ENCODE measurements at places on chromosomes 2 and 18. TPM values are rescaled to one million over a fixed set of nuclear protein-coding genes. Genes with fewer than 3 reads are reported as not detected.

Gene IL37
- total RNA-seq: not detected

Gene CRIM1
- total RNA-seq: 15.3 TPM

Gene FOXI3
- not detected for total RNA-seq

Gene PARD6G
- 0.10 TPM for total RNA-seq

Gene PPM1B
- 42.2 TPM for total RNA-seq

Gene CEP68
- total RNA-seq: 5.5 TPM

Gene SERPINB11
- not detected for total RNA-seq

Gene MC5R
- not detected for total RNA-seq

Gene AGXT
- not detected for total RNA-seq

Gene CRYGC
- total RNA-seq: not detected

DNA sequence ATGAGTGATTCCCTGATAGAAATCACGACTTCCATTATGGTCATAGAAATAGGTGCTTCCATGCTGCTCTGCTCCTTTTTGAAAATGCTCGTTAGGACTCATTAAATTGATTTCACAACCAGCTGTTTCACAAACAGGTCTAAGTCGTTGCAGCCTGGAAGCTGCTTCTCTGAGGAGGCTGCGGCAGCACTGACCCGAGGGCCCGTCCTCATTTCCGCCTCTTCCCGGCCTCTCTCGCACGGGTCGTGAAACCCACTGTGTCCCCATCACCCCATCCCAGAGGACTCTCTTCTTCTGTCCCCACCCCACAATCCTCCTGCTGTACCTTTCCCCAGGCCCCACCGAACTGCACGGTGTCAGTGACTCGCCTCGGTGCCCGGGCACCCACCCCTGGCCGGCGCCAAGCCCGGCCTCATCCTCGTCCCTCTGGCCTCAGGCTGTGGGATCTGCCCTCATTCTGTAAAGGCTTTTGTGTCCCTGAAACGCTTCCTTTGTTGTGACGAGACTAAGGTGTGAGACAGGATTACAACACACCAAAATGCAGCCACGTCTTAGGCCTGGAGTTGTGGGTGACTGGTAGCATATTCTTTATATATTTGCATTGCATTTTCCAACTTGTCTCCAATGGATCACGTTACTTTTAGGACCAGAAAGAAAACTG lies 112.7 kb upstream of the CTDP1 start:
- H3K4me1 ChIP-seq: no peaks in the 10 kb centered on the region
- H3K27ac ChIP-seq: no peak overlapping the region
- no peak for DNase-seq
- no peaks in the 10 kb centered on the region for H3K36me3 ChIP-seq
- no peaks in the 10 kb centered on the region for H3K27me3 ChIP-seq

- no peak overlapping the region for H3K4me3 ChIP-seq
- no peaks in the 10 kb centered on the region for H3K27me3 ChIP-seq
- H3K4me1 ChIP-seq: no peaks in the 10 kb centered on the region
- no peaks in the 10 kb centered on the region for H3K36me3 ChIP-seq
- no peak overlapping the region for H3K27ac ChIP-seq
These were observed 265.2 kb downstream of the CCDC85A start for GRCh38 chr2:56449002-56449431.

- peaks cover 17% of the 10 kb centered on the region for H3K36me3 ChIP-seq
- DNase-seq: peak; percentile 14
- H3K27me3 ChIP-seq: peaks cover 16% of the 10 kb centered on the region
- peaks cover 49% of the 10 kb centered on the region for H3K4me1 ChIP-seq
These were observed 1.1 kb downstream of the RNF103 start for GRCh38 chr2:86622519-86623042.

- H3K4me3 ChIP-seq: peak within 1 kb of the TSS; percentile 83
These were observed at the start of gene ANKMY1 for GRCh38 chr2:240557808-240558207. Gene ANKMY1 (minus strand): TSS chr2:240557988. CDS start chr2:240557335, 653 bp downstream.

GRCh38 chr2:42663106-42663780 lies 94.8 kb downstream of the MTA3 start:
- H3K4me3 ChIP-seq: no peak overlapping the region
- no peaks in the 10 kb centered on the region for H3K27me3 ChIP-seq
- no peak overlapping the region for H3K27ac ChIP-seq
- H3K4me1 ChIP-seq: peaks cover 13% of the 10 kb centered on the region

GRCh38 chr18:14974088-14974487 lies 226.1 kb downstream of the ANKRD30B start:
- H3K4me3 ChIP-seq: no peak overlapping the region
- no peaks in the 10 kb centered on the region for H3K36me3 ChIP-seq
- no peak for DNase-seq
- no peaks in the 10 kb centered on the region for H3K4me1 ChIP-seq
- H3K27ac ChIP-seq: no peak overlapping the region

GRCh38 chr2:240502059-240502429 lies 55.7 kb downstream of the ANKMY1 start:
- H3K4me3 ChIP-seq: no peak overlapping the region
- no peak for DNase-seq
- no peaks in the 10 kb centered on the region for H3K4me1 ChIP-seq

DNA sequence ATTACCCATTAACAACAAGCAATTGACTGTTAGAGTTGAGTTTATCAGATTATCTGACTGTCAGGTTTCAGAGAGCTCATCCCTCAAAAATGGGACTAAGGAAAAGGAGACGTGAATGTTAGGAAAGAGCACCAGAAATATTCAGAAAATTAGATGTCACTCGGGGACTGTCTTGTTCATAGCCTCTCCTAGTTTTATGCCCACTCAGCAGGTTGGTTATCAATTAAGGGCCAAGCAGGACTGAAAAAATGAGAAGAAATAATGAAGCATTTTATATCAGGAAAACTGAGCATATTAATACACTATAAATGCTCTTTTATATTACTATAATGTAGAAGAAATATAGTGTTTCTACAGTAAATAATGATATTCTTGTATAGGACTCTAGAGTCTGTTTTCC lies 188.1 kb upstream of the NRXN1 start:
- no peak overlapping the region for H3K27ac ChIP-seq
- no peak for DNase-seq
- H3K4me1 ChIP-seq: no peaks in the 10 kb centered on the region
- no peaks in the 10 kb centered on the region for H3K27me3 ChIP-seq
- no peak overlapping the region for H3K4me3 ChIP-seq
- no peaks in the 10 kb centered on the region for H3K36me3 ChIP-seq

GRCh38 chr2:180742801-180743200 lies 237.6 kb upstream of the UBE2E3 start:
- H3K27me3 ChIP-seq: no peaks in the 10 kb centered on the region
- H3K4me1 ChIP-seq: no peaks in the 10 kb centered on the region
- H3K36me3 ChIP-seq: no peaks in the 10 kb centered on the region
- H3K4me3 ChIP-seq: no peak overlapping the region

- H3K27ac ChIP-seq: no peak overlapping the region
- DNase-seq: no peak
- no peaks in the 10 kb centered on the region for H3K4me1 ChIP-seq
- no peak overlapping the region for H3K4me3 ChIP-seq
These were observed 25.5 kb downstream of the SP5 start for GRCh38 chr2:170740660-170741059.

GRCh38 chr18:37578182-37578678 lies 12.6 kb upstream of the CELF4 start:
- no peak overlapping the region for H3K27ac ChIP-seq
- H3K36me3 ChIP-seq: no peaks in the 10 kb centered on the region
- H3K4me3 ChIP-seq: no peak overlapping the region
- no peaks in the 10 kb centered on the region for H3K4me1 ChIP-seq
- no peak for DNase-seq

GRCh38 chr2:5561006-5561405 lies 131.2 kb upstream of the SOX11 start:
- no peak for DNase-seq
- H3K27me3 ChIP-seq: no peaks in the 10 kb centered on the region
- H3K4me1 ChIP-seq: no peaks in the 10 kb centered on the region
- H3K27ac ChIP-seq: no peak overlapping the region
- H3K36me3 ChIP-seq: no peaks in the 10 kb centered on the region

GRCh38 chr2:118246726-118247125 lies 158.5 kb downstream of the INSIG2 start:
- H3K27ac ChIP-seq: no peak overlapping the region
- peaks cover 11% of the 10 kb centered on the region for H3K27me3 ChIP-seq
- peaks cover 5% of the 10 kb centered on the region for H3K4me1 ChIP-seq
- H3K4me3 ChIP-seq: no peak overlapping the region

GRCh38 chr2:128781166-128781565 lies 462.5 kb upstream of the HS6ST1 start:
- H3K4me1 ChIP-seq: no peaks in the 10 kb centered on the region
- no peak for DNase-seq
- H3K4me3 ChIP-seq: no peak overlapping the region
- no peaks in the 10 kb centered on the region for H3K27me3 ChIP-seq

GRCh38 chr18:74598350-74599001 lies 806 bp downstream of the ZNF407 start:
- peaks cover 45% of the 10 kb centered on the region for H3K4me1 ChIP-seq
- H3K27me3 ChIP-seq: no peaks in the 10 kb centered on the region
- H3K27ac ChIP-seq: peak overlapping the region; percentile 91
- H3K4me3 ChIP-seq: peak overlapping the region; percentile 97

GRCh38 chr18:78939105-78939504 lies 40.5 kb upstream of the SALL3 start:
- no peak for DNase-seq
- no peak overlapping the region for H3K4me3 ChIP-seq
- no peaks in the 10 kb centered on the region for H3K4me1 ChIP-seq
- no peaks in the 10 kb centered on the region for H3K36me3 ChIP-seq
- no peak overlapping the region for H3K27ac ChIP-seq
- H3K27me3 ChIP-seq: no peaks in the 10 kb centered on the region

Data from activated T-helper 1 cell treated with anti-CD3 and anti-CD28 coated beads, Interleukin-12 subunit alpha, Interleukin-12 subunit beta, Interleukin-2, Interleukin-4 antibody, amounts not matched to agents 30 ng/mL and 10 ng/mL and 1 ng/mL, durations not matched to agents 14 hours and 24 hours and 36 hours (primary cell).